Activated CD4-positive, alpha-beta T cell treated with anti-CD3 and anti-CD28 coated beads, Interleukin-2, amount 50 U/mL, for 1 hour (primary cell): ENCODE measurements at places on chromosomes 6 and 20.

GRCh38 chr20:31638317-31638716 is 605 bp downstream of the COX4I2 start:
- no peak for DNase-seq

DNA sequence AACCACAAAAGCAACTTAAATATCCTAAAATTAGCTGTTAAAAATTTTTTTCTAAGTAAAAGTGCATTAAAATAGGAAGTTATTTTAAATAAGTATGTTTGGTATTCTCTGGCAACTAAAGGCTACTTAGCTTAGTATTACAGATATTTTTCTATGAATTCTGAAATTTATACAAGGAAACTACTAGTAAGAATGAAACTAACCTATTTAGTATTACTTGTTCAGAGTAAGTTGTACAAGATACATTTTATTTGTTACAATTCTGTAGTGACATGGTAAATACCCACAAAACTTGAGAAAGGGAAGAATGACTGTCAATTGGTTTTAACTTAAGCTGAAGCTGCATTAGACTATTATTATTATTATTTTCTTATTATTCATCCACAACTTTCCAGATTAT is 6.5 kb downstream of the PHIP start:
- DNase-seq = no peak

- no peak for DNase-seq
Measured at GRCh38 chr20:43715044-43715443, 11.8 kb downstream of the GTSF1L start.

- peak; percentile 66 for DNase-seq
Measured at GRCh38 chr20:63574156-63574828, at the start of gene HELZ2. TSS of gene HELZ2 (minus strand) at chr20:63574239. CDS start at chr20:63572385, 1,854 bp downstream.

DNA sequence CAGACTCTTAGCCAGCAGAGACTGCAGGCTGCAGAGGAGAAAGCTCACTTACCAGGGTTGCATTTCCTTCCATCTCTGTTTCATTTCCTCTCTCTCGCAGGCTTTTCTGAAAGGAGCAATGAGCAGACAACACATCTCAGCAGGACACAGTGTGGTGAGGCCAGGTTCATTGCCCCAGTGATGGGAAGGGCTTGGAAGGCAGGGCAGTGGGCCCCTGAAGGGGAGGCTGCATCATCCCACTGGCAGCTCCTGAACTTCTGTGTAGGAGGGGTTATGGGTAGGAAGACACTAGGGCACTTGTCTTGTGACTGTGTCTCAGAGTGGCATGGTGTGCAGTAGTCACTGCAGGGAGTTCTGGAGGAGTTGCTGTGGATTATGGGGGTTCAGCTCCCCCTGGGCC is 246.8 kb downstream of the QKI start:
- no peak for DNase-seq

DNA sequence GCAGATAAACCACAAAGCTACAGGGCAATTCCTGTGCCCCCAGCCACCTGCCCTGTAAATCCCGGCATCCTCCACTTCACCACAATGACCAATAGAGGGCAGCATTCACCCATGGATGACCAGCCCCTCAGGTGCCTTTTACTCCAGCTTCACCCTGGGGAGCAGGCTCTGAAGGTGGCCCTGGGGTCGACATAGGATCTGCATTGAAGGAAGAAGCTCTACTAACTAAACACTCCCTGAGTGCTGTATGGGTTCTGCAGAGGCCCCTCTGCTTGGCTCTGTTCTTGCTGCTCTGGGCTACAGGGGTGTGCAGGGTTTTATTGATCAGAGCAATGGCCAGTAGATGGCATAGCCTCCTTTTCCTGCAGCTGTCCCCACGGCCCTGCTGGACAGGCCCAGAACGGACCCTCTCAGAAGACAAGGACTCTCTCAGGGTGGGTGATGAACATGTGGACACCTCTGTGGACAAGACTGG is 20.3 kb downstream of the CST4 start:
- peak; percentile 26 for DNase-seq

DNA sequence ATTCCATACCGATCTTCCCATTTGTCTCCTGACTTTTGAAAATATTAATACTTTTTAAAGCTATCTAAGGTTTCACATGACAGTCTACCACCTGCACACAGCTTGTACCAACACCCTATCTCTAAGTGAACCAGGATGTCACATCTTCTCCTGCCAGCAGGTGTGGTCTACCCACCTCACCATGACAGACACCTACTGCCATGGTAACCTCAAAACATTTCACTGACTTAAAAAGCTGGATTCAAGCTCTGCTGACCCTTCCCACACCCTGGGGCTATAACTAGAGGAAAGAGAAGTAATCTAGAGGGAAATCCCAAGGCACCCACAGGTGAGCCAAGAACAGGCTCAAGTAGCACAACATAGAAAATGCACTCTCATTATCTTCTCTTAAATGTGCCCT is 1.2 kb downstream of the SLC17A3 start:
- DNase-seq = peak; percentile 6

DNA sequence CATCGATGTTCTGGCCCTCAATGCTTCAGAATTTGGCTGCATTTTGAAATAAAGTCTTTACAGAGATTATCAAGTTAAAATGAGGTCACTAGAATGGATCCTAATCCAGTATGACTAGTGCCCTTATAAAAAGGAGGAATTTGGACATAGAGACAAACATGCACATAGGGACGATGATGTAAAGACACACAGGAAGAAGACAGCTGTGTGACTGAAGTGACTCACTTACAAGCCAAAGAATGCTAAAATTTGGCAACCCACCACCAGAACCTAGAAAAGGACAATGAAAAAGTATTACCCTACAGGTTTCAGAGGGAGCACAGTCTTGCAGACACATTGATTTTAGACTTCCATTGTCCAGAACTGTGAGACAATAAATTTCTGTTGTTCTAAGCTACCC is 322.8 kb upstream of the GJE1 start:
- no peak for DNase-seq

DNA sequence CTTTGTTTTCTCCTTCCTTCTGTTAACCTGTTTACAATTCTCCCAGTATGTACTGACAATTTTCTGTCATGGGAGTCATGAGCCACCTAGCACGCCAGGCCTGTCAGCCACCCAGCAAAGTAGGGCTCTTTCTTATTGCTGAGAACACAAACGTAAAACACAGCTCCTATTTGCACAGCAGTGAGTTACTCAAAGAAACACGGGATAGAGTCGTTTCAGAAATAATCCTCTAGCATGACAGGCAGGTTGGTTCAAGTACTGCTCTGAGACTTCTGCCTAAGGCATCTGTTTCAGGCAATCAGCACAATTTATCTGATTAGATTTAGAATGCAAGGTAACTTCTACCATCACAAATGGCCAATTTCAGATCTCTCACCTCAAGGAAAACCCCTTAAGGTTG is 88.8 kb downstream of the CD24 start:
- no peak for DNase-seq

DNA sequence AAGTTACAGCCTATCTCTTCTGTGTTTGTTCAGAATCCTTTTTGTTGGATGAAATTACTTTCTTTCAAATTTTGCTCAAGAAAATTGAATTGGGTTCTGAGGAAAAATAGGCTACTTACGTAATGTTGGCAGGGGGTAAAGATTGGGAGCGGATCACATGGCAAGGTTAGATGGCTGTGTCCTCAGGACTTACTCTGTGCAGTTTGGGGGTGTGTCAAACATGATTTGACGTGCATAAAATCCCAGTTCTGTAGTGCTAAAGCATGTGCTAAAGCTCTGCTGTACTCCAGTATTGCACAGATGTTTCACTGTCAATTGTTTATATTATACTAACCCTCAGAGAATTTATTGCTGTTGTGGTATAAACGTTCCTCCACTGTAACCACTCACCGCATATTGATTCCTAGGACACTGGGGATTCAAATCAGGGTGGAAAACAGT is 2.6 kb downstream of the NT5E start:
- DNase-seq = no peak

DNA sequence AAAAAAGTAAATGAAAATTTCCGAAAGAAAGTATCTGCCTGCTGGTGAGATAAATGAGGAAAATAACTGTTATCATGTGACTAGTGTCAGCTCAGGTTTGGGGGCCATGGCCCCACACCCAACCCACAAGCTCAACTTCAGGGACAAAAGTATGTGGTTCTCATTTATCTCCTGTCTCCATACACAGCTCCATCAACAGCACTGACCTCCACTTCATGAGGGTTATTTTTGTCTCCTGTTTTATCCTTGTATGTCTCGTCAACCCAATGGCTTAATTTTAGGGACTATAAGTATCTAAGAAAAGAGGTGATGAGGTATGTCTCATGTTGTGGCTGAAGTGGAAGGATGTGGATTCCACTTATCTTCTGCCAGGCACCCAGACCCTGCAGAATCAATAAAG is 271.6 kb upstream of the RIN2 start:
- DNase-seq = no peak

DNA sequence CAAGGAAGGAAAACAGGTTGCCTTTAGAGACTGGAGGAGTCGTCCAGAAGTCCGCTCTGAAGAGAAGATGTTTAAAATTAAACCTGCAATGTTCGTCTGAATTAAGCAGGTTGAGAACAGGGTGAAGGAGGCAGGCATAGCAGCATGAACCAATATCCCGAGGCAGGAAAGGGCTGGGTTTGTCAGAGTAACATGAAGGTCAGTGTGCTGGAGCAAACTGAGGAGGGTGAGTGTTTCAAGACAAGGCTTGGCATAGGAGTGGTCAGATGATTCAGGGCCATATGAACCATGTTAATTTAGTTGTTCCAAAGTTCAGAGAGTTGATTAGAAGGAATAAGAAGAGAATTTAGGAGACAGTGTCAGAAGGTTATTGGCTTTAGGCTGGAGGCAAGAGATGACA is 93.3 kb downstream of the UTRN start:
- no peak for DNase-seq

DNA sequence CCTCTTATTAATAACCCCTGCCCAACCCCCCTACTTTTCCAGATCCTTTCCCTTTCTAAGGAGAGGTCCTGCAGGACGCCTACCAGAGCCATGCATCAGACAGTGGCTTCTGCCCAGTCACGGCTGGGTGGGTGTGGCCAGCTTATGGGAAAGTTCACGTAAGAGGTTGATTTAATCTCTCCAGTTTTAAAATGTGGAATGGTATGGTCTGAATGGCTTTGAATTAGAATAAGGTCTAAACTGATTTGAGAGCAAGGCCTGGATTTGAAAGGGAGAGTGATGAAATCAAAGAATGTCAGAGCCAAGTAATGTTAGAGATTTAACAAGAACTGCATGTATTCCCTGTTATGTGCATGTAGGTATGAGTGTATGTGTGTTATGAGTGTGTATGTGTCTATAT is 275.7 kb downstream of the PAX1 start:
- no peak for DNase-seq

DNA sequence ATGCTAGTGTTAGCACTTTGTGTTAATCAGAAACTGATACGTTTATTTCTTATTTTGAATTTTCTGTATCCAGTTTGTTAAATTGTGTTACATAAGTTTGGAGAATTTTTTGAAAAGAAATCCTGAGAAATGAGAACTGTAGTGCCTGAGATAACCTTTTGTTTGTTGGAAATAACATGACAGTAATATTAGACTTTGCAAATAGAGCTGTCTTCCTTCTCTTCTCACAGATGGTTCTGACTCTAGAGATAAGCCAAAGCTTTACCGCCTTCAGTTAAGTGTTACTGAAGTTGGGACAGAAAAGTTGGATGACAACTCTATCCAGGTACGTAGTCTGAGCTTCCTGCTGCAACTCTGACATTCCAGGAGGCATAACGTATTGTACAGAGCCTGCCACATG is 69.9 kb downstream of the AFDN start:
- DNase-seq = no peak

- no peak for DNase-seq
Measured at GRCh38 chr6:132476688-132477087, 36.2 kb downstream of the STX7 start.
